ENCODE measurements at places on chromosomes 12 and 14.

- no peaks in the 10 kb centered on the region for H3K4me1 ChIP-seq
- H3K36me3 ChIP-seq: no peaks in the 10 kb centered on the region
- DNase-seq: no peak
- H3K27me3 ChIP-seq: no peaks in the 10 kb centered on the region
These were observed 430.0 kb downstream of the CCDC91 start for GRCh38 chr12:28620281-28620680.

DNA sequence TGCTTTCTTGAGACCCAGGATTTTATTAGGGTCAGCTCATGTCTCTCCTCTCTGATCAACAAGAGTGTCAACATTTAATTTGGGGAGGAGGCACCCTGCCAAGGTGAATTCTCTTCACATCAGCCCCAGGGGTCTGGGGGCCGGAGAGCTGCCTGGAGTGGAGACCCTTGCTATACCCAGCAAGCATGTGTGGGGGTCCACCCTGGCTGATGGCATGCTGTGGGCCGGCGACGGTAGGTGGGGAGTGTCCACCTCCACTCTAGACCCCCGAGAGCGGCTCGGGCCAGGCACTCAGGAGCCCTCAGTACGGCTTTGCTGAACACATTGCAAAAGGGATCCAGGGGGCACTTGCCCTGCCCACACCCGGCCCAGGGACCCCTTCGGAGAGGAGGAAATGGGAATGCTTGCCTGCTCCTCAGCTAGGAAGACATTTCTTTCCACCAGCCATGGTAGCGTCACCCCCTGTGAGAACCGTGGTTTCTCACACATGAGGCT is 10.4 kb downstream of the MEG3 start:
- no peaks in the 10 kb centered on the region for H3K36me3 ChIP-seq
- no peak overlapping the region for H3K4me3 ChIP-seq
- no peak overlapping the region for H3K27ac ChIP-seq
- H3K4me1 ChIP-seq: no peaks in the 10 kb centered on the region
- no peak for DNase-seq

DNA sequence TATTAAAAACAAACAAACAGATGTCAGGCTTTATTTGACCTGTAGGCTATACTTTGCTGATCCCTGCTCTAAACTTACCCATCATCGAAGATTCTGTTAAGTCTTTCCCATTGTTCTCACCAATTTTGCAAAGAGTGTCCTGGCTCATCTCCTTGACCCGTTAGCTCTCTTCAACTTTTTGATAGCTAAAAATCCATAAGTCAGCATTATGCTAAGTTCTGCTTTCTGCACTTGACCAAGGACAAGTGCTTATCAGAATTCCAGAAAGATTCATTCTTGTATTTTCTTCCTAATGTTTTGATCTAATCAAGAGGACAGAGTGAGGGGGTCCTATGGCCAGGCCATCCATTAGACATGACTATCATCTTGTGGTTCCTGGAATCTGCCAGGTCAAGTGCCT is 503.5 kb downstream of the FUT8 start:
- H3K4me1 ChIP-seq: no peaks in the 10 kb centered on the region
- no peaks in the 10 kb centered on the region for H3K36me3 ChIP-seq
- H3K27me3 ChIP-seq: no peaks in the 10 kb centered on the region
- H3K27ac ChIP-seq: no peak overlapping the region
- no peak overlapping the region for H3K4me3 ChIP-seq

DNA sequence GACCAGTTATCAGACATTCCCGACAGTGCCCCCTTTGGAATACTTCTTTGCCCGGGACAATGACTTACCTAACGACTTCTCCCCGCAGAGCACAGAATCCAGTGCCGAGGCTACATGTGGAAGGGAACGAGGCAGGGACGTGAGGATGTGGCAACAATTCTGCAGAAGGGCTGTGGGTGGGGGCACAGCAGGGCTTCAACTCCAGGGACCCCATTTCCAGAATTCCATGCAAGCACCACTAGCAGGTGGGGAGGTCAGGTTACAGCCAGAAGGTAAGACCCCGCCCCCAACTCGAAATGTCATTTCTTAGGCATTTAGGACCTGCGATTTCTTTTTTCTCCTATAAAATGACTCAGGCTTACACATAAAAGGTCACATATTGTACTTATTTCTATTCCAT is 207.9 kb downstream of the TMEM132C start:
- no peak for DNase-seq
- H3K4me1 ChIP-seq: no peaks in the 10 kb centered on the region
- H3K36me3 ChIP-seq: no peaks in the 10 kb centered on the region

GRCh38 chr14:32696325-32697091 is 242.2 kb upstream of the NPAS3 start:
- H3K27ac ChIP-seq: no peak overlapping the region
- H3K27me3 ChIP-seq: no peaks in the 10 kb centered on the region
- no peak overlapping the region for H3K4me3 ChIP-seq
- DNase-seq: no peak

GRCh38 chr14:103130965-103131364 is 7.7 kb downstream of the TNFAIP2 start:
- DNase-seq: no peak
- H3K4me1 ChIP-seq: no peaks in the 10 kb centered on the region
- no peaks in the 10 kb centered on the region for H3K36me3 ChIP-seq
- H3K27me3 ChIP-seq: no peaks in the 10 kb centered on the region

DNA sequence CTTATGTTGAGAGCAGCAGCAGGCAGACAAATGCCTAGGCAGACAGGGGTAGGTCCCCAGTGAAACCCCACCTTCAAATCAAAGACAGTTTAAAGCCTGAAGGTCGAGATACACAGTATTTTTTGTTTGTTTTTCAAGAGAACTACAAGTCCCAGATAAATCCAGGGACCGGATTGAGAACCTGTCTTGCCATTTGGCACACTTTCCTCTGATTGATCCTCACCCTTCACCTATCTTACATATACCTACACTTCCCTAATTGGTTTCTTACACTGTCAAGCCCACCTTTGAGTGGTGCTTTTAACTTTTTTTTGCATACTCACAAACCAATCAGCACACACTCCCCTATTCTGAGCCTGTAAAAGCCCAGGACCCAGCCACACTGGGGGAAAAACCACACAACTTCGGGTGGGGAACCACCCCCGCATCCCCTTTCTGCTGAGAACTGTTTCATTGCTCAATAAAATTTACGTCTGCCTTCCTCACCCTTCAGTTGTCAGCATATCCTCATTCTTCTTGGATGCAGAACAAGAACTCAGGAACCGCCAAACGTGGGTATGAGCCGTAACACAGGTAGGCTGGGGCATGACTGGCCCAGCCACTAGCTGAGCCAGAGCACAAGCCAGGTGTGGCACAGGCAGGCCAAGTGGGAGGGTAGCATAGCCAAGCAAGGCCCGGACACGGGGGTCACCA is 11.1 kb downstream of the DICER1 start:
- H3K36me3 ChIP-seq: peaks cover 31% of the 10 kb centered on the region
- H3K4me3 ChIP-seq: no peak overlapping the region
- DNase-seq: no peak
- peaks cover 2% of the 10 kb centered on the region for H3K4me1 ChIP-seq
- H3K27me3 ChIP-seq: no peaks in the 10 kb centered on the region
- H3K27ac ChIP-seq: no peak overlapping the region

DNA sequence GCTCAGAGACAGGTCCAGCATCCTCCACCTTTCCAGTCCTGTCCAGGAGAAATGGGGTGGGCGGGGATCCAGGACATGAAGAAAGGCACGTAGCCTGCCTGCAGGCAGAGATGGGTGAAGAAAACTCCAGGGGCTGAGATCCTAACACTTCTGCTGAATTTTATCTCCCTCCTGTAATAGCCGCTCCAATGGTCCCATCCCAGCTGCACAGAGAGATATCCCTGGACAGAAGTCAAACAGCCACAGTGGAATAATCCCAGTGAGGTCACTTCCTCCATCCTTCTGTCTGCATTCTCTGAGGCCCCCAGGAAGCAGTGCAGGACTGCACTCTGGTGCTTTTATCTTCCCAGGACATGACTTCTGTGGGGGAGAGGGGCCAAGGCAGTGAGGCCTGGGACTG is 26.3 kb downstream of the KRT18 start:
- DNase-seq: no peak
- H3K27me3 ChIP-seq: peaks cover 8% of the 10 kb centered on the region
- no peak overlapping the region for H3K27ac ChIP-seq
- no peak overlapping the region for H3K4me3 ChIP-seq

DNA sequence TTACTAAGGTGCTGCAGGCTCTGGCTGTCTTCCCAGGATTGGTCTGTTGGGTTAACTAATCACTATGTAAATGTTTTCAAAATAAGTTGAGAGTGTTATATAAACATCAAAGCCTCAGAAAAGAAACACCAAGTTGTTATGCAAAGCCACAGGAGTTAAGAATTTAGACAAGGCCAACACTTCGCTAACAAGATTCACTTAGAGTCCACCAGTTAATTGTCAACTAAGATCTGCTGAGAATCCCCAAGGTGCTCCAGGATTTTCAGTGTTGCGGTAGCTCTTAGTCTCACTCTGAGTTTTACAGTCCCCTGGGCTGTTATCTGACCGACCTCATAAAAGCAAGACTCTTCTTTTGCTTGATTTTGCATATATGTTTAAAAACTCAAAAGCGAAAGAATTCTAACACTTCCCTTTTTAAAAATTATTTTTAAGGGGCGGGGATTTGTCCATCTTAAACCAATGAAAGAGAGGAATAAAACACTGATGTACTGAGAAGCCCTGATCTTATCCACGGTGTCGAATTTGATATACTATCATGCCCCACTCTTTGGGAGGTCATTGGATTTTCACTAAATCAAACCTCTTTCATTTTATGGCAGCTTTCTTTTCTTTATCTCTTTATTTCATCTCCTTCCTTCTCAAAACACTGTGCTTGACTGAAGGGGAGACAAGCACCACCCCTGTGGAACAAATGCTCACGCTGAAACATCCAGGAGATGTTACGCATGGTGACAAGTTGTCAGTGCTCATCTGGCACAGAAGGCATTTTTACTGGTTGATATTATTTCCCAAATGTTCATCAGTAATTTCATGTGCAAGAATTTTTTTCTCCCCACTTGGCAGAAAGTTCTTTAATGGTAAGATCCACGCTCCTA is 7.0 kb downstream of the NIN start:
- no peak overlapping the region for H3K4me3 ChIP-seq
- no peak for DNase-seq
- peaks cover 37% of the 10 kb centered on the region for H3K36me3 ChIP-seq
- H3K4me1 ChIP-seq: peaks cover 60% of the 10 kb centered on the region

- H3K27ac ChIP-seq: no peak overlapping the region
- no peak overlapping the region for H3K4me3 ChIP-seq
- no peaks in the 10 kb centered on the region for H3K27me3 ChIP-seq
These were observed 563.9 kb upstream of the TMEM132C start for GRCh38 chr12:127703026-127703425.

DNA sequence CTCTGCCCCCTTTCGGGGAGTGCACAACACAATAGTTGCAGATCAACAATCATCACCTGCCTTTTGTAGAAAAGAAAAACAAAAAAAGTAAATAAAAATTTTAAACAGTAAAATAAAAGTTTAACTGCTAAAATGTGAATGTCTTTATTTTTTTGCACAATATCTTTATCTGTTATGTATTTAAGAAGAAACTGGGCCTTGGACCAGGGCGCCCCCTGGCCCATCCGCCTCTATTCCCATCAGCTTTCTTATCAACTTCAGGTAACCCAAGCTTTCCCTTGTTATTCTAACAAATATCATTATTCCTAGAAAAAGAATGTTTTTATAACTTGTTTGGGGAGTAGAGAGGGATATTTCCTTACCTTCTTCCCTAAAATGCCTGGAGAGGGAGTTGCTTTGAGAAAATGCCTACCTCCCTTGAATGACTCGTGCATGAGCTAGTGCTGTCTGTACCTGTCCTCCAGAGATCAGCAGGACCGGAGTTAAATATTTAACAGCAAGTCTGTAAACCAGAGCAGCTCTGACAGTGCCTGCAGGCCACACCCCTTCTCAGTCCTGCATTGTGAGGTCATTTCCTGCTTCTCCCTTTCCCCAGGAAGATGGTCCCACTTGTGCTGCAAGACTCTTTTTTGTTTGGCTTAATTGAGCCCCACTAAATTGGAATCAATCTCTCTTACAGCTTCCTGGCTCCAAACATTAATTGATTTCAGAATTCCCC is 192.8 kb upstream of the RGS6 start:
- no peaks in the 10 kb centered on the region for H3K27me3 ChIP-seq
- peaks cover 44% of the 10 kb centered on the region for H3K36me3 ChIP-seq
- DNase-seq: peak; percentile 30

- H3K4me3 ChIP-seq: no peak overlapping the region
- H3K27ac ChIP-seq: no peak overlapping the region
- H3K27me3 ChIP-seq: no peaks in the 10 kb centered on the region
- no peaks in the 10 kb centered on the region for H3K4me1 ChIP-seq
- no peaks in the 10 kb centered on the region for H3K36me3 ChIP-seq
- no peak for DNase-seq
These were observed 16.2 kb downstream of the KIF21A start for GRCh38 chr12:39426636-39427240.

DNA sequence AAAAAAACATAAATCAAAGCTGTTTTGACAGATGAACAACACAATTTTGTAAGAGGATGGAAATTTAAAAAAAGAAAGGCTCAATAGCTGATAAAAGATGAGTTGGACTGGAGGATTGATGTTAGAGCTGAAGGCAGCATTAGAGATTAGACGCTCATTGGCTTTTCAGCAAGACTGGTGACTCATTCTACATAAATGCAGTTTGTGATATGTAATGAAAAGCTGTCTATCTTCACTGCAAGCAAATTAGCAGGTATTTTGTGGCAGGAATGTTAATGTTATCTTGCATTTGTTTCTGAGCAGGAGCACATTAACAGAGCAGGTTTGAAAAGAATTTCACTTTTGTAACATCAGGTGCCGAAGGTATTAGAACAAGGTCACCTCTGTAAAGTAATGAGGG is 442.7 kb upstream of the NOVA1 start:
- DNase-seq: no peak
- H3K4me1 ChIP-seq: no peaks in the 10 kb centered on the region
- H3K36me3 ChIP-seq: no peaks in the 10 kb centered on the region
- no peak overlapping the region for H3K4me3 ChIP-seq
- no peaks in the 10 kb centered on the region for H3K27me3 ChIP-seq

- no peaks in the 10 kb centered on the region for H3K27me3 ChIP-seq
- no peaks in the 10 kb centered on the region for H3K4me1 ChIP-seq
- no peak overlapping the region for H3K4me3 ChIP-seq
- peaks cover 31% of the 10 kb centered on the region for H3K36me3 ChIP-seq
- no peak for DNase-seq
- no peak overlapping the region for H3K27ac ChIP-seq
These were observed 32.5 kb downstream of the BRMS1L start for GRCh38 chr14:35858521-35859209.

- H3K36me3 ChIP-seq: no peaks in the 10 kb centered on the region
- peaks cover 4% of the 10 kb centered on the region for H3K4me1 ChIP-seq
- DNase-seq: peak; percentile 66
- no peak overlapping the region for H3K27ac ChIP-seq
- no peak overlapping the region for H3K4me3 ChIP-seq
- H3K27me3 ChIP-seq: peaks cover 9% of the 10 kb centered on the region
These were observed 15.5 kb downstream of the EMP1 start for GRCh38 chr12:13211859-13212664.
